Activated CD8-positive, alpha-beta T cell treated with anti-CD3 and anti-CD28 coated beads, Interleukin-2, amount 10 ng/mL, durations not matched to agents 7 days and 5 days (primary cell): ENCODE measurements at places on chromosomes 12 and 14.

DNA sequence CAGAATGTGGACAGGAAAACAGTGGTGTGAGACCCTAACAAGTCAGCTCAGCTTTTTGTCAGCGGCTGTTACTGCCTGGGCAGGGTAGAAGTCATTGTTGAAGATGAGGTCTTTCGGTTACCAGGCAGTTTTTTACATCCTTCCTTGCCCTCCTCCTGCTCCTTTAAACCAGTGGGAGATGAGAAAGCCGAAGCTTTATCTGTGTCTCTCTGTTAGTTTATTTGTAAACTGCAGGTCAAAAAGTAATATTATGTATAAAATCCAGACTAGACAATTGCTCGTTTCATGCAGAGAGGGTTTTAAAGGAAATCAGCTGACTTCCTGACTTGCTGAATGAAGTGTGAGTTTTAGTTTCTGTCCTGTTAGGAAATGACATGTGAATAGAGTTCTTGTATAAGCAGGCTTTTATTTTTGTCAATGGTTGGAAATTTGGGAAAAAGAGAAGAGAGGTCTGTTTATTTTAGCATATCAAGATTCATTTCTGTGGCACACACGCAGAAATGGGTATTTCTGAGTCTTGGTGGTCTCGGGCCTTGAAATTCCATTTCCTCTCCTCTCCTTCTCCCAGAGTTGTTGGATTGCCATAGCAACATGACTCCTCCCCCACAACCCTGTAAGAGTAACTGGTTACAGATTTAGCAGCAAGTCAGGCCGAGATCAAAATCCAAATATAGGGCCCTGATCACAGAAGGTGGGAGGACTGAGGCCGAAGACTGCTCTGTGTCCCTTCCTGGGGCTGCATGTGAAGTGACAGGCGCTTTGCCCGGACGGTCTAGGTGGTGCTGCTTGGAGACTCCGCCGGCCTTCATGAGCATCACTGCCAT is 60.8 kb downstream of the SAMD4A start:
- peak; percentile 61 for DNase-seq

GRCh38 chr12:50006754-50007442 is 18.4 kb downstream of the RACGAP1 start:
- DNase-seq: no peak

- no peak for DNase-seq
Measured at GRCh38 chr14:76984787-76985375, 43.6 kb downstream of the IRF2BPL start.

GRCh38 chr14:98244162-98244948 is 1027.6 kb downstream of the BCL11B start:
- no peak for DNase-seq

DNA sequence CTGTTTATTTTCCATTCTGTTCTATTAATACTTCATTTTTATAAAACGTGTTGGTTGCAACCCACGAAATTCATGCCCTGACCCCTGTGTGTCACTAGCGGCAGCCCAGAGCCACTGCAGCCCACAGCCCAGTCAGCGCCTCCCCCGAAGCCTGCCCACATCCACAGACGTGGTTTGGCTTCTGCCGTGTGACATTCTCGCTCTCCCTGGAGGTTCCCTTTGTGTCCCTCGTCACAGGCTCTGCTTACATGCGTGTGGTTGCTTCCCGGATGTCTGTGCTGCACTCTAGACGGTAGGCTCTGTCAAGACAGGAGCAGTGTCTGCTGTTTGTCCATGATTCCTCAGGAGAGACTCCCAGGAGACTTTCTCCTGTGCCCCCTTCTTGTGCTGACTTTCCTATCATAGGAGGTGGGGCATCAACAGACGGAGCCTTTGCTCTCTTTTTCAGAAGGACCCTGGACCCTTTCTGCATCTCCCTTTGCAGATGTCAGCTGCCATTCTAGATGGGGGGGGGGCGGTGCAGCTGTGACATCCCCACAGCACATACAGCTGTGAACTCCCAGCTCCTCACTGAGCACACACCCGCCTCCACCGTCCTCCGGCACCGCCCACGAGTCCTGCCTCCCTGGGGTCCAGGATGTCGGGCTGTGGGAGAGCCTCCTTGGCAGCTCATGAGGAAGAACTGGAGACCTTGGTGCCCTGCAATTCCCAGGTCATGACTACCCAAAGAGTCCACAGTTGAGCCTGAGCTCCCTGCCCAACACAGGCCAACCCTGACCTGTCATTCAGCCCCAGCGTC is 36.8 kb upstream of the PIWIL1 start:
- DNase-seq: no peak

DNA sequence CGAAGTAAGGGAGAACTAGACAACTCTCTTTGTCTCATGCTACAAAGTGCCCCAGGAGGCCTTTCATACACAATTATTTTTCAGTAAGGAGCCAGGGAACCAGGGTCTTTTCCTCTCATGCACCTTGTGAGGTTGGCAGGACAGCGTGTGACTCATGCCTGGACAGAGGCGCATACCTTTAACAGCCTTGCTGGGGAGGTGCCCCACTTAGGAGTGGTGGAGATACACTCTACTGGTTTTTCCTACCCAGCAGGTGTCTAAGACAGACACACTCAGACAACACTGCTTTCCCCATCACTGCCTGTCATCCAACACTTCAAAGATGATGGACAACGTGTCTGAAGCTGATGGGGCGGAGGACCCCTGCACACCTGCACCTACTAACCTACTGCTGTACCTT is 49.1 kb downstream of the B4GALNT3 start:
- DNase-seq: no peak

DNA sequence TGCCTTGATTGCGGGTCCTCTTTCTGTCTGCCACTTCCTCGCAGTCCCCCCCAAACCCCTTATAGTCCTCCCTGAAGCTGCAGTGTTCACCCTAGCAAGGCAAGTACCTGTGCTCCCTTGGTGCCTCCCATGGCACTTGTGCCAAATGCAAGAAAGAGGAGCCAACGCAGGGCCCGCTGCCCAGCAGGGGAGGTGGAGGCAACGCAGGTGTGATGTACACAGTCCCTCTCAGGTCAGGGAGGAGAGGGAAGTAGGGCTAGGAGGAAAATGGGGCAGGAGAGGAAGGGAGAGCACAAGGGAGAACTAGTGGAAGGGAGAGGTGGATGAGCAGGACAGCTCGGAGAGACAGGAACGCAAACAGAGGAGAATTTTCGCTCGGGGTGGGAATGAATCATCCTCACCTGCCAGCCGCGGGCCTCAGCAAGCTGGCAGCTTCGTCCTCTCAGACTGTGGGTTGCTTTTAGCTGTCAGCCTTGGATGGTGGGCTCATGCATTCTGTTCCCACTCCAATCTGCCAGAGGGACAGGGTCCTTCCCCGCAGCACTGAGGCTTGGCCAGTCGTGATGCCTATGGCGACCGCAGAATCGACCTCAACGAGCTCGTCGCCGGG is 357.0 kb downstream of the CACNA1C start:
- no peak for DNase-seq

DNA sequence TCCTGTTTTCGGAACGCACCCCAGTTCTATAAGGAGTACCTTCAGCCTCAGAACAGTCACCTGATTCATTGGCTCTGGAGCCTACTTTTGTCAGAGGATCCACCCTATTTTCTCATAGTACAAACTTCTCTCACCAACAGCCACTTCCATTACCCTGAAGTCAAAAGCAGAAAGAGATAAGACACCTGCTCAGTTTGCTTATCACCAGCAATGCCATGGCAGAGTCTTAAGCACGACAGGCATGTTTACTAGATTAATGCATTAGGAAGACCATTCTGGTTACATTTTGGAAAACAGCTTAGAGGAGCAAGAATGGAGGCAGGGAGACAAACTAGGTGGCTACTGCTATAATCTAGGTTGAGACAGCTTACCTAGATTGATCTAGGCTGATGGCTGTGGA is 67.7 kb downstream of the GXYLT1 start:
- no peak for DNase-seq

DNA sequence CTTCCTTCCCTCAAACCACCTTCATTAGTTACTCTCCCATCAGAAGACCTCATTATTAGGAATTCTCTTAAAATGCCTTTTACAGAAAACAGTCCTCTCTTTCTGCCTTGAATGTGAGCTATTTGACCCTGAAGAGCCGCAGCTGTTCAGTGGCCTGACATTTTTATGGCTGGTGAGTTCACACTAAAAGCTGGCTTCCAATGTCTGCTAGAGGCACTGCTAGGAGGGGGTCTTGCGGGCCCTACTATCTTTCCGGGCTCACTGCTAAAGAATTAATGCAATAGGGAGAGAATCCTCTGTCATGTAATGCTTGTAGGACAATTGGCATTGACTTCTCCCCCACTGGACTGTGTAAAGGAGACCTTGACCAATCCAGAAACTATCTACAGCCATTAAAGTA is 87.7 kb downstream of the GPR135 start:
- DNase-seq: no peak

DNA sequence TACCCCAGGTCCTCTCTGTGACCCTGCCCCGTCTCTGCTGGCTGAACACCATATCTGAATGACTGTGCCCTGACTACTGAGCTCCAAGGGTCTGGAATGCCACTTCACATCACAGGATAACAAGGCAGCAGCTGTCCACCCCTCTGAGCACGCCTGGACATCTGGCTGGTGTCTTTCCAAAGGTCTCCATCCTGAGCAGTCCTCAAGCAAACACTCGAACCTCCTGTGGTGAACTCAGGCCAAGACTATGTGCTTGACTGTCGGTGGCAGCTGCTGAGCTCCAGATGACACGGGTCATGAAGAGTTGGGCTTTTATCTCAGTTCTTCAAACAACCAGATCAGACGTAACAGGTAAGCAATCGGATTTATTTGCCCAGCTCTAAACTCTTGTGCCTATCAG is 117.2 kb upstream of the BCL2L14 start:
- DNase-seq: no peak
